ENCODE measurements at places on chromosomes 2 and 18.

DNA sequence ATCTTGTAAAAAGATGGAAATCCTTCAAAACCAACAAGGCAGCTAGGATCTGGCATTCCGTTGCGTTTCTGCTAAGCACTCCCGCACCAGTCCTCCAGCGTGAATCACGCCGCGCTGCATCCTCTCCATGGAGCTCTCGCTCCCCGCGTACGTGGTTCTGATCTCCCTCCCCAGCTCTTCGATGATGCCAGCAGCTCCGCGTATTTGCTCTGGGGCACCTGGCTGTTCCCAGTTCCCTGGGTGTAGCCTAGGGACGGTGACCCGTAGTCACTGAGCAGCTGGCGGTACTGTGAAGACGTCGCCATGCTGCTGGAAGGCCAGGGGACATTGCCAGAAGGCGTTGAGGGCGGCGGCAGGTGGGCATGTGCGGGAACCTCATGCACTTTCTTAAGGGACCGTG lies 407.5 kb downstream of the RNF144A start:
- DNase-seq, result no peak

GRCh38 chr2:188986839-188987238 lies 12.7 kb downstream of the COL3A1 start:
- DNase-seq, result no peak

DNA sequence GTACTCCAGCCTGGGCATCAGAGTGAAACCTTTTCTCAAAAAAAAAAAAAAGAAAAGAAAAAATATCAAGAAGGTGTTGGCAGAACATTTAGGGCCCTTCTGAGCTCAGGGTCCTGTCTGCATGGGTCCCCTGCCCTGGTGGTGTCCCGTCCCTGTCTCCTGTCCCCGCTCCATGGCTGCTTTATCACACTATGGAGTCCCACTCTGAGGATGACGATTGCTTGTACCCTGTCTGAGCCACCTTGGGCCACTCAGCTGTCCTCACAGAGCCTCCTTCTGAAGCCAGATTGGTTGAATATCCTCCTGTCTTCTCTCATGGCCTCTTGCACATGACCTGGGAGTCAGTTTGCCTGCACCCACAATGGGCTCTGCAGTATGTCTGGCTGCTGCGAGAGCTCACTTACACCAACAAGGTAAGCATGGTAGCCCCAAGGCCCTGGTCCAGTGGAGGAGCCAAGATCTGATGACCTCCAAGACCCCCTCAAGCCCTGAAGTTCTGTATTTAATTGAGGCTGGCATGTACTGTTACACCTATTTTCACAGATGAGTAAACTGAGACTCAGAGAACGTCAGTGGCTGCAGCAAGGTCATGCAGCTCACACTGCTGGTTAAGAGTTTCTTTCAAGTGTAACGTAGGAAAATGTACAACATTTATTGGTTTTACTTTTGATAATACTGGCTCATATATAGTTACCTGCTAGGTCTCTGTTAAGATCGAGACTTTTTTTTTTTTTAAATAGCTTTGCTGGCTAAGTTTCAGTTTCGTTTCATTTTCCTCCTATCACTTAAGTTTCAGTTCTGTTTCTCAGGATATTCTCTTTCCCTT lies 16.9 kb upstream of the ZCCHC2 start:
- DNase-seq, result no peak

- DNase-seq, result no peak
These were observed 250.9 kb downstream of the OTX1 start for GRCh38 chr2:63301481-63301880.

- DNase-seq, result no peak
These were observed 1312.2 kb upstream of the ACVR2A start for GRCh38 chr2:146532509-146533147.
